ENCODE measurements at places on chromosomes 1 and 21. TPM values are rescaled to one million over a fixed set of nuclear protein-coding genes. Genes with fewer than 3 reads are reported as not detected.

The HCN3 gene
- 15.9 TPM for total RNA-seq

DNA sequence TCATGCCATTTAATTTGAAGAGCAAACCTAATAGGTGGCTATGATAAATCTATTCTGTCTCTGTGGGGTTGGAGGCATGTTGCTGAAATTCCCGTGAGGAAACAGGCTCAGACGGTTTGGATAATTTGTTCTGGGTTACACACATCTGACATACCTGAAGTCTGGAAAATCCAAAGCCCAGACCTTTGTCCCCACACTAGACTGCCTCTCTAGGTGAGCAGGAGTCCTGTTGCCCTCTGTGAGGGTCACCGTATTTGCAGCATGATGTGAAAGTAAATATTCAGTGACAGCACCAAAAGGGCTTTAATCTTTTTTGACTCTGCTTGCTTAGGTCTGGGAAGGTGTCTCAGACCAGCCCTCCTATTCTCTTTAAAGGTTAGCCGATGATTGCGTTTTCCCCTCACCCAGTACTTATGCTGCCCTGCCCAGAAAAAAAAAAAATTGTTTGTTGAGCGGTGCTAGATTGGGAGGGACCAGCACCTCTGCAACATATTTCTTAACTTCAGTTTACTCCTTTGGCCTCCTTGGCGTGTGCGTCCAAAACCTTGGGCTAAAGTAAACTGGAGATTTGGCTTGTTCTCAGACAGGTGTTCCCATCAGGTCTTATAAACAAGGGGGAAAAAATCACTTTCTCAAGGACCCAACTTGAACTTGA is 67.0 kb downstream of the CACHD1 start:
- no peak for DNase-seq

The DPT gene
- total RNA-seq = 25.8 TPM

The EDARADD gene
- total RNA-seq = 0.27 TPM

The UBE4B gene
- total RNA-seq = 35.1 TPM

The CELA3B gene
- not detected for total RNA-seq

GRCh38 chr1:181083842-181084605 is 4.5 kb upstream of the IER5 start:
- peak; percentile 71 for DNase-seq

The ISG15 gene
- total RNA-seq = 70.6 TPM
